Fibroblast of skin of right quadriceps (primary cell): ENCODE measurements at places on chromosomes 16 and 17.

- DNase-seq: no peak
Observed at GRCh38 chr17:68310152-68310551, 18.9 kb downstream of the ARSG start.

DNA sequence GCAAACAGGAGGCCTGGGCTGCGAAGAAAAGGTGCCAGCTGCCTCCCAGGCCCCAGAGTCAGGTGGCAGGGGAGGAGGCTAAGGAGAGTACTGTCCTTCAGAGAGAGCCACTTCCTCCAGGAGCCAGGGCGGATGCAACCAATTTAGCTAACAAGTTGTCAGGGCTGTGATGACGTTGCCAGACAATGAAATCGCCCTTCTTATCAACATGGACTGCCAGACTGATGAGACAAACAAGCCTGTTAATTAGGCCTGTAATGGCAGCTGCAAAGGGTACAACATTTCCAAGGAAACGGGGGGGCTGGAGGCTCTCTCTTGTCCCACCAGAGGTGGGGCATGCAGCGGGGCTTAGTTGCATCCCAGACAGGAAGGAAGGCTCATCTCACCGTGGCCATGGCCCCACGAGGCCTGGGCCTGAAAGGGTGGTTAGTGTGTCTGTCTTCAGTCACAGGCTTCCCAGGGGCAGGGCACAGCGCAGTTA lies 111.8 kb downstream of the SDK2 start:
- no peak for DNase-seq

DNA sequence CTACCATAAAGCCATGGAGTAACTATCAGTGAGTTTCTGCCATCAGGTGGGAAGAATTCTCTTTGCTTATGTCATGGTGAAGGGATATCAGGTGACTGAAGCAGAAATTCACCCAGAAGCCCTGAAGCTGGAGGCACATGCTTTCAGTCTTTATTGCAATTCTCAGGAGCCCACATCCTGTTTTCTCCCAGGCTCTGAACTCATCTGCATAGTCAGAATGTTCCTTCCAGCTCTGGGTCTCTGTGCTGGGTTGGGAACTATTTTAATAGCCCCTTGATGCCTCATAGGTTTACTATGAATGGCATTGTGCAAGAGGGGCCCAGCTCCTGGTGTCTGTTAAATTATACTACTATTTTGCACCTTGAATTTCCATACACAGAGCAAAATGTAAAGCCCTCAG lies 198.4 kb upstream of the SOX9 start:
- DNase-seq: peak; percentile 90

- DNase-seq: no peak
Observed at GRCh38 chr17:9179602-9180001, 158.3 kb downstream of the NTN1 start.

DNA sequence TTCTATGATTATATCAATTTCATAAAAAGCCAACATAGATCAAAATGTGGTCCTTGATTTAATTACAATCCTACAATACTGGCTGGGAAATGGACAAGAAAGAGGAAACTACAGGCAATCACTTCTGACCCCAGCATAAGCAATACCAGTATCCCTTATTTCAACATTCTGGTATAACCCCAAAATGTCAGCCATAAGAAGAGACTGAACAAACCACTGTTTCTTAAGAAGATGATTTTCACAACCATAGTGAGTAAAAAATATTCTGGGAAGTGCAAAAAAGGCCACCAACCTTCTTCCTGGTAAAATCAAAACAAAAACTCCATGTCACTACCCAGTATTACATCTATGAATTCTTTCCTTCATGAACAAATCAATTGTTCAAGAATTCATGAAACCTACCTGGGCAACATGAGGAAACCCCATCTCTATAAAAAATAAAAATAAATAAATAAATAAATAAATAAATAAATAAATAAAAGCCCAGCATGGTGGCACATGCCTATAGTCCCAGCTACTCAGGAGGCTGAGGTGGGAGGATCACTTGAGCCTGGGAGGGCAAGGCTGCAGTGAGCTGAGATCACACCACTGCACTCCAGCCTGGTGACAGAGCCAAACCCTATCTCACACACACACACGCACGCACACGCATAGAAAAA lies 7.5 kb downstream of the N4BP1 start:
- DNase-seq: no peak

GRCh38 chr17:39239640-39240314 lies 14.0 kb upstream of the STAC2 start:
- DNase-seq: no peak

DNA sequence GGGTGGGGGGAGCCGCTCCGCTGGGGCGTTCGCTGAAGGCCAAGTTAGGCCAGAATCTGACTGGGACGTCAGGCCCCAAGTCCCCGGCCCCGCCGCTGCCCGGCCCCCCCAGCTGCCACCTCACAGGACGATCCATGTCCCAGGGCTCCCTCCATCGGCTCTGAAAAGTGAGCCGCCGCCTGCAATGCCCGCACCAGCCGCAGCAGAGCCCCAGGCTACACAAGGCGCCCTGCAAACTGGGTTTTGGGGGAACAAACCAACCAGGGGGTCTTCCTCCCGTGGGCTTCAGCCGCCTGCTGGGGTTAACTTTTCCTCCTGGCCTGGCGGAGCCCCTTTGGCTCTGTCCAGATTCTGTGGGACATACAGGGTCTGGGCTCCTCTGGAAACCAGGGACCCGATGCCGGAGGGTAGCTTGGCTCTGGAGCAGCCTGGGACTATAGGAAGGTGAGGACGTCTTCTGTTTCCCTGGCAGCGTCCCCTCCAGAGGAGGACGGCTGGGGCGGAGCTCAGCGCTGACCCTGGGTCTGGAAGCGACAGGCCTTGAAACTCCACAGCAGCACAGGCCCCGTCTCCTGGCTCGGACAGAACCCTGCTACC lies 835 bp downstream of the NME4 start:
- DNase-seq: peak; percentile 81

DNA sequence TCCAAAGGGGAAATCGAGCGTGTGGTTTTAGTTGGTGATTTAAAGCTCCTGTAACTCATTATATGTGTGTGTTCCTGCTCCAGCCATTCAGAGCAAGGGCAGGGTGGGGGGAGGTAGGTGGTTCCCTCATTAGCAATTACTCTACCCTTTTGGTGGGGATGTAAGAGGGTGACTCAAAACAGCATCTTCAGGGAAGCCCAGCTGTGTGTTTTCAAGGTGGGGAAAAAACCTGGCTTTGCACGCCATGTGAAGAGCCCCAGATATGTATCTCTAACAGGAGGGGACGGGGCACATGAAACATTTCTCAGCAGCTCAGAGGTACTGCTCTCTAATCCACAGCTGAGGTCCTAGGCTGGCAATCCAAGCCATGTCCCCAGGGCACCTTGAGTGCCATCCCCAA lies 241.3 kb upstream of the ZFHX3 start:
- DNase-seq: no peak

GRCh38 chr17:50087246-50087911 lies 7.8 kb upstream of the PDK2 start:
- peak; percentile 70 for DNase-seq

DNA sequence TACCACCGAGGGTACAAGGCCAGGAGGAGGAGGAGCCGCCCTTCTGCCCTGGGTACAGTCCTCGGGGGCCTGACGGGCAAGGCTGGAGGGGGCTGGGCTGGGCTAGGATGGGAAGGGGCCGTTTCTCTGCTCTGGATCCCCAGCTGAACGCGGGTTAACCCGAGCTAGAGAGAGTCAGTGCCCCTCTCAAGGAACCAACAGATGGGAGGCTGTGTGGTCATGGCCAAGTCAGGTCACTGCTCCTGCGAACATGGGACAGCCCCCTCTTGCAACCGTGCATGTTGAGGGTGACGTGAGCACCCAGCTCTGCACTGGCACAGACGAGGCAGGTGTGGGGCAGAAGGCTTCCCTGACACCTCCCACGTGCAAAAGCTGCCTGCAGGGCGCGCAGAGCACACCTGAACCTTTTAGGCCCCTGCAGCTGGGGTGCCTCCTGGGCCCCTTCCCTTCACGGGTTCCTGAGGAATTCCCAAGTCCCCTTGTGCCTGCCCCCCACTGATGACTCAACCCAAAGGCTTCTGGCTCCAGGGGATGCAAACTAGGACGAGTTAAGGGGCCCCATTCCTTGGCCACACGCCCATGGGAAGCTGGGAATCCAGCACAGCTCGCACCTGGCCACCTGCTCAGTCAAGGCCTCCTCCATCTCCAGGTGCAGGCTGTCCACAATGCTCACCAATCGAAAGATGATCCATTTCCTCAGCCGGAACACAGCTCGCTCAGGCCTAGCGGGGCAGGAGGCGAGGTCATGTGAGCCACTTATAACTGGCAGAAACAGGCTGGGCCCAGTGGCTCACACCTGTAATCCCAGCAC lies 6.3 kb downstream of the MYBBP1A start:
- peak; percentile 33 for DNase-seq

DNA sequence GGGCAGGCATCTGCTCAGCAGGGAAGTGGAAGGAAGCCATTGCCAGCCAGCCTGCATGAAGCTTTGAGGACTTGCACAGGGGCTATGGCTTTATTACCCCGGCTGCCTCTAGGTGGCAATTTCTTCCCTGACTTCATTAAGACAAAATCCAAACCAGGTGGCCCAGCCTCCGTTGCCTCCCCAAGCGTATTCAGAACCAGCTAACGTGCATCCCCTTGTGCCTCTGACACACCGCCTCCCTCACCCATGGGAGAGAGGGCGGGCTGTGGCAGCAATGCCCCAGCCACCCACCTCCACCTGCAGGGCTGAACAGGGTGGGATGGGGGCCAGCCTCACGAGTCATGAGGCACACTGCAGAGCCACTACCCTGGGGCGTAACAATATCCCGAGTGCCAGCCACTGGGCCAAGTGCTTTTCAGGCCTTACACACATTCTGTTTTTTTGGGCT lies 6.8 kb downstream of the KIFC3 start:
- DNase-seq: peak; percentile 56

DNA sequence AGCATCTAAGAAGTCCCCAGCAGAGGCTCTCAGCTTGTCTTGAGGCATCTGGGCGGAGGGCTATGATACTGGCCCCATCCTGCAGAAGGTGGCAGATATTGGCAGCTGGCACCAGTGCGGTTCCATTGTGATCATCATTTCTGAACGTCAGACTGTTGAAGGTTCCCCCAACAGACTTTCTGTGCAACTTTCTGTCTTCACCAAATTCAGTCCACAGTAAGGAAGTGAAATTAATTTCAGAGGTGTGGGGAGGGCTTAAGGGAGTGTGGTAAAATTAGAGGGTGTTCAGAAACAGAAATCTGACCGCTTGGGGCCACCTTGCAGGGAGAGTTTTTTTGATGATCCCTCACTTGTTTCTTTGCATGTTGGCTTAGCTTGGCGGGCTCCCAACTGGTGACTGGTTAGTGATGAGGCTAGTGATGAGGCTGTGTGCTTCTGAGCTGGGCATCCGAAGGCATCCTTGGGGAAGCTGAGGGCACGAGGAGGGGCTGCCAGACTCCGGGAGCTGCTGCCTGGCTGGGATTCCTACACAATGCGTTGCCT lies at the start of gene CIITA:
CIITA (plus strand) TSS at position 404 of the 543 bp plus-strand sequence; CDS start at position 533, 129 bp downstream.
- DNase-seq: peak; percentile 93

GRCh38 chr16:20799599-20799998 lies 6.7 kb downstream of the ERI2 start:
- DNase-seq: peak; percentile 18

DNA sequence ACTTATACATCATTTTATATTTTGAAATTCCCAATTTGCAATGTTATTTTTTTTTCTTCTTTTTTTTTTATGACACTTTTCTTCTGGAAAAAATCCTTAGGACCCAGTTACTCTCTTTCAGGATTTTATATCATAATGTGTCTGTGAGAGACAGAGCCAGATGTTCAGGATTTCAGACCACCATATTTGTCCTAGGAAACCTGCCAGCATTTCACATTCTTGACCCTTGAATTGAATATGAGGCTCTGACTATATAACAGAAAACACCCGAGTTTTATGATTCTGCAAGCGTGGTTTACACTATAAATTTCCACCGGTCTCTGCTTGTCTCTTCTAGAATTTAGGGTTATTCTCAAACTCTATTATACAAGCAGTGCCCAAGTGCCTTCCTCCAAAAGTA lies 621.0 kb downstream of the WWOX start:
- DNase-seq: no peak

- DNase-seq: no peak
Observed at GRCh38 chr16:29738514-29738913, 7.3 kb downstream of the C16orf54 start.

DNA sequence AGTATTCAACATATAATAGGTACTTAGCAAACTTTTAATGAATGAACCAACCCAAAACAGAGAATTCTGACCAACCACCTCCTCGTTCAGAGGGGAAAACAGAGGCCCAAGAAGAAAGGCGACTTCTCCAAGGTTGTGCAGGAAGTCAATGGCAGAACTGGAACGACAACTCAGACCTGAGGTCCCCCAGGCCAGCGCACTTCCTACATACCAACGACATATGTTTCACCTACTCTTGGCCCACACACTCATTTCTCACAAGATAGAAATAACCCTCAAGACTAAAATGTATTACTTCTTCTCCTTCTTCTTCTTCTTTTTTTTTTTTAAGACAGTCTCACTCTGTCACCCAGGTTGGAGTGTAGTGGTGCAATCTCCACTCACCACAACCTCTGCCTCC lies 14.4 kb downstream of the CHCT1 start:
- DNase-seq: no peak

DNA sequence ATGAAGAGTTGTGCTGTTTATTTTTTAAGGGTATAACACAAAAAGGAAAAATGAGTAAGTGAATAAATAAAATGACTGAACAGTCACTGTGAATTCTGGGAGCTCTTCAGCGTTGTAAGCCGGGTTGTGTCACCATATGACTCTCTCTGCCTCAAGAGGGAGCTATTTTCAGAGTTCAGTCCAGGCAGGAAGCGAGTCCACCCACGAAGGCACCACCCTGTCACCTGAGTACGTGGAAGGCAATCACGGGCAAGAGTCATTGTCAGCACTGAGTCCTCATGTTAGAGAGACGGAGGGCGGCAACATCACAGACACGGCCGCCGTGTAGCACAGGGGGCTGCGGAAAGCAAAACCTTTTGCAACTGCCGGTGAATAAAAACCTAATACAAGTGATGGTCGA lies 227.6 kb downstream of the UTP18 start:
- no peak for DNase-seq

DNA sequence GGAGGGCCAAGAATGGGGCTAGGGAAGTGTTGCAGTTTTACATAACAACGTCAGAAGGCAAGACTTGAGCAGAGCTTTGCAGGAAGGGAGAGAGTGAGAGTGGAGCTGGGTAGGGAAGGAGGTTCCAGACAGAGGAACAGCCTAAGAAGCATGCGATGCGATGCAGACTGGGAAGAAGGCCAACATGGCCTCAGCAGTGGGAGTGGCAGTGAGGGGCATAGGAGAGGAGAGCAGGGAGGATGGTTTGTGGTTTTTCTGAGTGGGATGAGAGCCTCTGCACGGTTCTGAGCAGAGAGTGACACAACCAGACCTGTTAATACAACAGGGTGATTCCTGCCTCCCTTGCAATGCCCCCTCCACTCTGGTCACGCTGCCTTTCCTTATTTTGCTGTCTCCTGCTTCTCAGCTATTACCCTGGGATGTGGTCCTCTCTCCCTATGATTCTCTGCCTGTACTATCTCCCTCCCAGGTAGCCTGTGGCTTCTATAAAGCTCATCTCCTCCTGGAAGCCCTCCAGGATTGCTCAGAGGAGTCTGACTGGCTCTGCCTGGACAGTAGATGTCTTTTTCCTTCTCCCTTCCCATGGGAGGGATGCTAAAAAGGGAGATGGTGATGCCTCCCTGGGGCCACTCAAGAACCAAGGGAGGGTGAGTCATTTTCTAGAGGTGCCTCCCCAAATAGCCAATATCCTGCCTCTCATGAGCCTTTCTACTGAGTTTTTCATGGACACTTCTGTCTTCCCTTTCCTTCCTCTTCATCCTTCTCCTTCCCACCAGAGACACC lies 38.7 kb upstream of the NGFR start:
- DNase-seq: peak; percentile 94

- no peak for DNase-seq
Observed at GRCh38 chr17:2462481-2462880, 49.2 kb downstream of the METTL16 start.
